ENCODE measurements at places on chromosomes 3 and 15.

DNA sequence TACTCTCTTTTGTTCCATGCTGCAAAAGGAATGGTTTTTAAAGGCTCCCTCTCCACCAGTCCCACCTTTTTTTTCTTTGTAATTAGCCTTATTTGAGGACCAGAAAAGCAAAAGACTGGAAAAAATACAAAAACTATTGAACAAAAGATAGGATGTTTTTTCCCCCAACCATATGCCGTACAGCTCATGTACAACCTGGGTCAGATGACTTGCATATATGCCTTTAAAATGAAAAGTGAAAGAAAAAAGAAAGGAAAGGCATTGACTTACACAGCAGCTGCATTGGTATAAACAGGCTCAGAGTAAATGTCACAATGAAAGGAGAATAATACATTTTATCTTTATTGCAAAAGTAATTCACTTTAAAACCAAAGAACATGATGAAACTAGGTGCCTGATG, 69.5 kb upstream of the CMC1 start:
- no peak for DNase-seq

GRCh38 chr15:83559310-83559966, 94.5 kb upstream of the ADAMTSL3 start:
- DNase-seq: peak; percentile 69

- DNase-seq: no peak
Measured at GRCh38 chr15:96589864-96590263, 259.4 kb downstream of the NR2F2 start.

DNA sequence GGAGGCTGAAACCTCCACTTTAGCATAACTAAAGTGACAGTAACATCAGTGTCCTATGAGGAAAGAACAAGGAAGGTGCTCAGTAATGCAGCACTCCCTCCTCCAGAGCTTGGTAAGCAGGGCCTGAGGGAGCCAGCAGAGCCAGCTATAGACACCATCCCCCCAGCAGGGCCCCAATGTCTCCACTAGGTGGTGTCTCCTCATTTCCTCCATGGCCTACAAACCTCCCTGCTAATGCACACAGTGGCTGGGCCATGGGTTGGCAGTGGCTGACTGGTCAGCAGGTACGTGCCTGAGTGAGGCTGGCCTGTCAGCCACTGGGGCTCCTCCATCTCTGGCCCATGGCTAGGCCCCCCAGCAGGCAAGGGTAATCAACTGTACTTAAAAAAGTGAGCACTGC, 13.6 kb downstream of the MRPS25 start:
- DNase-seq: peak; percentile 64
